Activated CD8-positive, alpha-beta memory T cell treated with anti-CD3 and anti-CD28 coated beads, Interleukin-2, amount 10 ng/mL, durations not matched to agents 7 days and 5 days (primary cell): ENCODE measurements at places on chromosomes 3 and 15. TPM values are rescaled to one million over a fixed set of nuclear protein-coding genes. Genes with fewer than 3 reads are reported as not detected.

DNA sequence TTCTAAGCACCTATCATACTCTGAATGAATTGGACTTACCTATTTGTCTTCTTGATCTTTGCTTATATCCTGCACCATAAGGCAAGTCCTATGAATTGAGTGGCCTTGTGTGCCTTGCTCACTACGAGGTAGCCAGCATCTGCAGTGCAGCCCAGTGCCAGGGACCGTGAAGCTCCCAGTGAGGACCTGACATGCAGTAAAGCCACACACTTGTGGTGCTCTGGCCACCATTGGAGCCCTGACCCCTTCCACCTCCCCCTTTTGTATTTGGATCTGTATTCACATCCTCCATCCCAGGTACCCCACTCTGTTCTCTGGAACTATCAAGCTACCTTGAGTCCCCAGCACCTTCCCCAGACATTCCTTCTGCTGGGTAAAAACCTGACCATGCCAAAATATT lies 52.1 kb downstream of the BSN start:
- H3K27ac ChIP-seq, result no peak overlapping the region
- no peaks in the 10 kb centered on the region for H3K36me3 ChIP-seq
- H3K4me1 ChIP-seq, result peaks cover 23% of the 10 kb centered on the region
- H3K4me3 ChIP-seq, result no peak overlapping the region
- H3K27me3 ChIP-seq, result no peaks in the 10 kb centered on the region
- peak; percentile 38 for DNase-seq

GRCh38 chr3:12871404-12871983 lies 30.1 kb upstream of the RPL32 start:
- DNase-seq, result no peak
- no peaks in the 10 kb centered on the region for H3K36me3 ChIP-seq
- H3K4me3 ChIP-seq, result no peak overlapping the region
- H3K27me3 ChIP-seq, result peaks cover 28% of the 10 kb centered on the region

- H3K36me3 ChIP-seq, result peaks cover 9% of the 10 kb centered on the region
- no peaks in the 10 kb centered on the region for H3K27me3 ChIP-seq
- no peak for DNase-seq
- no peaks in the 10 kb centered on the region for H3K4me1 ChIP-seq
- H3K4me3 ChIP-seq, result no peak overlapping the region
Observed at GRCh38 chr3:188472336-188472735, 318.4 kb downstream of the LPP start.

DNA sequence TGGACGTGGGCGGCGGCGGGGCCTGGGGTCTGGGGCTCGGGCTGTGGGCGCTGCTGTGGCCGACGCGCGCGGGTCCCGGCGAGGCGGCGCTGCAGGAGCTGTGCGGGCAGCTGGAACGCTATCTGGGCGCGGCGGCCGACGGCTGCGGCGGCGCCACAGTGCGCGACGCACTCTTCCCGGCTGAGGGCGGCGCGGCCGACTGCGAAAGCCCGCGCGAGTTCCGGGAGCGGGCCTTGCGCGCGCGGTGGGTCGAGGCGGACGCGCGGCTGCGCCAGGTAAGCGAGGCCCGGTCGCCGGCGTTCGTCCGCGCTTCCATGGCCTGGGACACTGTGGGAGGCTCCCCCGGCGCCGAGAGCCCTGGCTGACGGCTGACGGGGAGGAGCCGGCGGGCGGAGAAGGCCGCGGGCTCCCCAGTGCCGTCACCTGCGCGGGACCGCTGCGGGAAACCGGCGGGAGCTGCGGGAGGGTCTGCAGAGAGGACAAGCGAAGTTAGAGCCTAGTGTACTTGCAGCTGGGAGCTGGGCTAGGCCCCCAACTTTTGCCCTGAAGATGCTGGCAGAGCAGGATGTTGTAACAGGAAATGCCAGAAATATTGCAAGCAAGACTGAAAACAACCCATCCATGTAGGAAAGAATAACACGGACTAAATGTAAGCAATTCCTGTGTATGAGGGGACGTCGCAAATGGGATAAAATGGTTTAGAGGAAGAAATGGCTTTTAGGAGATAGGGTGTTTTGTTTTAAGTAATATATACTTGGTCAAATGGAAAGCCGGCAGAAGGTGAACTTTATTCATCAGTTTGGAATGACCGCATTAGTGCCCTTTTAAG lies 847 bp downstream of the WHAMM start:
- DNase-seq, result peak; percentile 56
- peak overlapping the region; percentile 88 for H3K4me3 ChIP-seq
- peaks cover 5% of the 10 kb centered on the region for H3K27me3 ChIP-seq
- H3K36me3 ChIP-seq, result peaks cover 27% of the 10 kb centered on the region
- peak overlapping the region; percentile 89 for H3K27ac ChIP-seq
- H3K4me1 ChIP-seq, result peaks cover 22% of the 10 kb centered on the region

DNA sequence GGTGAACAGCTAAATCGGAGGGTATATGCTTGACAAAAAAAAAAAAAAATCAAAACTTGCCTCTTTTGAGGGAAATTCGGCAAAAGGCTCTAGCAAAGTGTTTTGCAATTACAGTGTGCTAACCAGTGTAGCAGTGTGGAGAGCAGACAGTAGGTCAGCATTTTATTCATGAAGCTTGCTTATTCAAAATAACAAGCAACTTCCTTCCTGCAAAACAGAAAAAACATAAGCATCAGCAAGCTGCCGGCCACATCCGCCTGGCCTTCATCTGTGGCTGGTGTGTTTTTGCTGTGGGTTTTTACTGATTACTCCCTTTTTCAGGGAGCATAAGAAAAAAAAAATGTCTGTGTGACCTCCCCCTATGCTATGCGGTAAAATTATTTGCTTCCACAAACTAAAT lies 434.1 kb downstream of the OCA2 start:
- H3K27ac ChIP-seq, result no peak overlapping the region
- no peak for DNase-seq
- H3K36me3 ChIP-seq, result no peaks in the 10 kb centered on the region
- H3K4me1 ChIP-seq, result no peaks in the 10 kb centered on the region
- no peaks in the 10 kb centered on the region for H3K27me3 ChIP-seq

DNA sequence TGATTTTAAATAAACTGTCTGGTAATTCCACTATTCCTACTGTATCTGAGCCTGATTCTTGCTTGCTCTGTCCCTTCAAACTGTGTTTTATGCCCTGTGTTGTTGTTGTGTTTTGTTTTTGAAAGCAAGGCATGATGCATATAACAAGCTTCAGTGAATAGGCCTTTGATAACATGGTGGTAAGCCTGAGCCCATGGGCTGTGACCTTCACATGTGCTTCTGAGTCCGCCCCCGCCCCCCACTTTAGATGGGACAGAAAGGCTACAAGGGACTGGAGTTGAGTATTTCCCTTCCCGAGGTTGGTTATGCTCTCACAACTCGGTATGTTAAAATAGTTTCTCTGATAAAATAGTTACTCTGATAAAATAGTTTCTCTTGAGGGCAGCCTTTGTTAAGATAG lies 119.0 kb upstream of the WNT7A start:
- no peak overlapping the region for H3K4me3 ChIP-seq
- no peaks in the 10 kb centered on the region for H3K36me3 ChIP-seq
- no peak for DNase-seq

- no peak overlapping the region for H3K27ac ChIP-seq
- no peak for DNase-seq
- no peaks in the 10 kb centered on the region for H3K4me1 ChIP-seq
Observed at GRCh38 chr3:171777596-171777995, 32.7 kb downstream of the PLD1 start.

DNA sequence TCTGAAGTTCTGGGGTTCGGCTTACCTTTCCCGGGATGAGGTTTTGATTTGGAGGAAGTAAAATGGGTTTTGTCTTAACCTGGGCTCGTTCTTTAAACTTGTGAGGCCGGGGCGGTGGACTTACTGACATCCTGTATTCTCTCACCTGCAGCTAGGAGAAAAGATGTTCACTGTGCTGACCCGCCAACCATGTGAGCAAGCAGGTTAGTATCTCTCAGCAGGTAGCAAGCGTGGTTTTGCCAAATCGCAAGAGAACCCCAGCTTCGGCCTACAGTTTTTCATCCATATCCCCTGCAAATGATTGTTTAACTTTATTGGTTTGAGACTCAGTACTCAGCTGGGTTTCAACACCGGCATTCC lies 891 bp downstream of the ENTPD3 start:
- H3K4me3 ChIP-seq, result no peak overlapping the region
- peaks cover 24% of the 10 kb centered on the region for H3K27me3 ChIP-seq
- peaks cover 7% of the 10 kb centered on the region for H3K4me1 ChIP-seq
- no peak for DNase-seq

DNA sequence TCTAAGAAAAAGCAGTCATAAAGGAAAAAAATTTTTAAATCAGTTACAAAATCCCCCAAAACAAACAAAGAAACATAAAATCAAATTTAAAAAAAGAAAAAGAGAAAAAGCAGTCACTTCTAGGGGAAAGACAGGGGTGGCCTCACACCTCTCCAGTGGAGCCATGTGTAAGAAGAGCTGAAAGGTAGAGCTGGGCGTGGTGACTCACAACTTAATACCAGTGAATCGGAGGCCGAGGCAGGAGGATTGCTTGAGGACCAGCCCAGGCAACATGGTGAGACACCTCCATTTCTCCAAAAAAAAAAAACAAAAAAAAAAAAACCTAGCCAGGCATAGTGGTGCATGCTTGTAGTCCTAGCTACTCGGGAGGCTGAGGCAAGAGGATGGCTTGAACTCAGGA lies 14.7 kb downstream of the MESD start:
- no peak overlapping the region for H3K4me3 ChIP-seq
- no peak overlapping the region for H3K27ac ChIP-seq
- peaks cover 36% of the 10 kb centered on the region for H3K4me1 ChIP-seq
- H3K27me3 ChIP-seq, result no peaks in the 10 kb centered on the region

GRCh38 chr3:10581251-10581650 lies 75.9 kb upstream of the ATP2B2 start:
- H3K27ac ChIP-seq, result no peak overlapping the region
- H3K4me1 ChIP-seq, result no peaks in the 10 kb centered on the region
- H3K27me3 ChIP-seq, result peaks cover 27% of the 10 kb centered on the region
- no peaks in the 10 kb centered on the region for H3K36me3 ChIP-seq
- no peak for DNase-seq

DNA sequence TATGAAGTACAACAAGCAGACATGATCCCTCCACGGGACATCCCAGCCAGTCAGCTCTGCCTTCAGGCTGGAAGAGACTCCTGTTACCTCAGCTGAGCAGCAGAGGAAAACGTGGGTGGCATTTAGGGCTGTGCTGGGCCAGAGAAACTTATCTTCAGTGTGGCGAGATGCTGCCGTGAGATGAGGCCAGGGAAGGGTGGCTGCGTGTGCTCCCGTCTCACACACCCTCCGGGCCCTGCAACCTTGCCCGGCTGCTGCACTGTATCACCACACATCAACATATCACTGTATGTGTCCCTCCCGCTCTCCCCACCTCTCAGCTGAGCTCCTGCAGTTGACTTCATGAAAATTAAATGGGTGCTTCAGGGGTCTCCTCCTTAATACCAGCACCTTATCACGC lies 23.4 kb downstream of the BMF start:
- peaks cover 12% of the 10 kb centered on the region for H3K4me1 ChIP-seq
- H3K27ac ChIP-seq, result no peak overlapping the region
- H3K36me3 ChIP-seq, result no peaks in the 10 kb centered on the region
- peaks cover 31% of the 10 kb centered on the region for H3K27me3 ChIP-seq

GRCh38 chr3:13594991-13595421 lies 46.1 kb downstream of the FBLN2 start:
- no peak overlapping the region for H3K27ac ChIP-seq
- H3K4me3 ChIP-seq, result no peak overlapping the region
- H3K27me3 ChIP-seq, result peaks cover 30% of the 10 kb centered on the region
- DNase-seq, result no peak
- no peaks in the 10 kb centered on the region for H3K4me1 ChIP-seq

DNA sequence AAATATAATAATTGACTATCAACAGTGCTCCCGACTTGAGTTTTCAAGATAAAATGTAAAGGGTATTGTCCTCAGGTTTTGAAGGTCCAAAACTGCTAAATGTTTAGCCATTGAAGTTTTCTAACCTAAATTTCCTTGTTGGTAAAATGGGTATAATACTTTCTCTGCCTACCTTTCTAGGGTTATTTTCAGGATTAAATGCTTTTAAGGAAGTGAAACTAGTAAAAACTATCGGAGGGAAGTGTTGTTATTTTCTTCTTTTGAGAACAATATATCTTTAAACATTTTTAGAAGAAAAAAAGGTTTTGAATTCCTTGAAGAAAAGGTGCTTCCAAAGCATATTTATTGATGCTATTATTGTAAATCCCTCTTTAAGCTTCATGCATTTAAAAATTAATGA lies 67.3 kb downstream of the FILIP1L start:
- no peak overlapping the region for H3K4me3 ChIP-seq

DNA sequence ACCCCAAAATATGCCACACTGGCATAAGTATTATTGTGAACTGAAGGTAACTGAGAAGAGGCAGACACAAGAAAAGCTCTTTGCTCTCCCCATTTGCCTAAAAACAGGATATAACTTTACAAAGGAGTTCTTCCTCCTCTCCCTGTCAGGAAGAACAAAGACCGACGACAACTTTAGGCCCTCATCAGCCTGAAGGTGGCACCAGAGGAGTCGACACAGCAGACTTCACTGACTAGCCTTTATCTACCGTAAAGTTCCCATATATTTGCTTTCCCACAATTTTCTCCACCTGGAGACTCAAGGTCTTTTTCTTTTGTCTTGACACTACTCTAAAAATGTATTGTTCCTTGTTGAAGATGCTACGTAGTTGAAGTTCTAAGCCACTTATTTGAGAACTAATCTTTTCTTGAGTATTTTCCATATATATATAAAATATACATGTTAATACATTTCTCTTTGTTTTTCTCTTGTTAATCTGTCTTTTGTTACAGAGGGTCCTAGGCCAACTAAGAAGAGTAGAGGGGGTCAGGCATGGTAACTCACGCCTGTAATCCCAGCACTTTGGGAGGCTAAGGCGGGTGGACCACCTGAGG lies 16.2 kb upstream of the XIRP1 start:
- peaks cover 16% of the 10 kb centered on the region for H3K4me1 ChIP-seq
- no peak overlapping the region for H3K27ac ChIP-seq
- DNase-seq, result no peak
- peaks cover 30% of the 10 kb centered on the region for H3K27me3 ChIP-seq
- H3K36me3 ChIP-seq, result no peaks in the 10 kb centered on the region

- no peaks in the 10 kb centered on the region for H3K36me3 ChIP-seq
- no peak overlapping the region for H3K4me3 ChIP-seq
- peaks cover 4% of the 10 kb centered on the region for H3K4me1 ChIP-seq
- peaks cover 6% of the 10 kb centered on the region for H3K27me3 ChIP-seq
- no peak overlapping the region for H3K27ac ChIP-seq
Observed at GRCh38 chr3:64463981-64464380, 223.8 kb downstream of the ADAMTS9 start.

Gene CPA3
- not detected for total RNA-seq

Gene DVL3
- total RNA-seq, result 44.2 TPM

Gene MYL3
- total RNA-seq, result not detected

Gene NDUFB5
- total RNA-seq, result 83.1 TPM

Gene SCG5
- 3.5 TPM for total RNA-seq

Gene CPLX3
- not detected for total RNA-seq

Gene LRRC31
- total RNA-seq, result not detected
